ENCODE measurements at places on chromosomes 12 and 14. TPM values are rescaled to one million over a fixed set of nuclear protein-coding genes. Genes with fewer than 3 reads are reported as not detected.

DNA sequence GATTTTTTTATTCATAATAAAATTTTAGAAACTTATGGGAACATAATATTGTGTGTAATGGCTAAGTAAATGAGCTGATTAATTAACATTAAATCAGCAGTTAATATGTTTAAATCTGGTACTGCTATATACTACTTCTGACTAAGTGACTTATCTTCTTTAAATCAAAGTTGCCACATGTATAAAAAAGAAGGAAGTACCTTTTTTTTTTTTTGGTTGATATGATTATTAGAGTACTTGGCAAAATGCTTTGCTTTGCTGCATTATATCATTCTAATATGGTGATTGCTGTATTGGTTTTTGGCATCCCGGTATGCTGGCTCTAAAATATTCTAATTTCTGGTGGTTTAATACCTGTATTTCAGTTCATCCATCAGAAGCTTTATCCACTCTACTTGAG, 319.1 kb upstream of the RGS6 start:
- no peak overlapping the region for H3K27ac ChIP-seq
- H3K4me3 ChIP-seq: no peak overlapping the region
- no peaks in the 10 kb centered on the region for H3K36me3 ChIP-seq
- DNase-seq: no peak

- H3K4me1 ChIP-seq: peaks cover 5% of the 10 kb centered on the region
- H3K36me3 ChIP-seq: peaks cover 19% of the 10 kb centered on the region
- no peak overlapping the region for H3K27ac ChIP-seq
- H3K4me3 ChIP-seq: no peak overlapping the region
- DNase-seq: no peak
These were observed 13.3 kb downstream of the SART3 start for GRCh38 chr12:108547686-108548085.

DNA sequence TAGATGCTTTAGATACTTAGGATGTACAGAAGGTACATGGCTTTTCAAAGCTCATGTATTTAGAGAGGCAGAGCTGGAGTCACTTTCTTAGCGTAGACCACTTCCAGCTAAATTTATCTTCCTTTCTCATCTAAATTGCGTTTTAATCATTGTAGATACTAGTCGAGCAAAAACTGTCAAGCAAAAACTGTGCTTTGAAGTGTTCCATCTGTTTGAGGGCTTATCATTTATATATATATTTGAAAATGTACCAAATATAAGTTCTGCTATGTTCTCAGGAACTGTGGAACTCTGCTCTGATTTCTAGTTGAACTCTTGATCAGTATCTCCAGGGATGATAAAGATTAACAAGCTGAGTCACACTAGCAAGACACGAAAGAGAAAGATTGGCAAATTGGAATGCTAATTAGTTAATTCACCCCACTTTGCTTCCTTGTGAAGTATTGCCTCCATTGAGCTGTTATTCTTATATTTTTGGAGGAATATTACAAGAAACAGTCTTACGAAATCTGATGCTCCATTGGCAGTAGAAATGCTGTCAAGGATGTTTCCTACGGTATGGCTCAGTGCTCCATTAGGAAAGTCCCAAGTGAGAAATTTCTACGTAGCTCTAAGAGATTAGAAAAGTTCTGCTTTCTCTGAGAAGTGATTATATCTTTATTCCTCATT, 310.7 kb downstream of the AEBP2 start:
- no peak overlapping the region for H3K4me3 ChIP-seq
- H3K4me1 ChIP-seq: no peaks in the 10 kb centered on the region
- no peaks in the 10 kb centered on the region for H3K36me3 ChIP-seq
- H3K27me3 ChIP-seq: no peaks in the 10 kb centered on the region
- DNase-seq: no peak
- no peak overlapping the region for H3K27ac ChIP-seq

GRCh38 chr14:98799891-98800290, 472.1 kb downstream of the BCL11B start:
- no peak overlapping the region for H3K27ac ChIP-seq
- H3K4me1 ChIP-seq: no peaks in the 10 kb centered on the region
- no peak overlapping the region for H3K4me3 ChIP-seq
- no peak for DNase-seq
- no peaks in the 10 kb centered on the region for H3K27me3 ChIP-seq

- H3K36me3 ChIP-seq: no peaks in the 10 kb centered on the region
- H3K4me1 ChIP-seq: no peaks in the 10 kb centered on the region
- H3K27ac ChIP-seq: no peak overlapping the region
- DNase-seq: no peak
These were observed 420.1 kb downstream of the FUT8 start for GRCh38 chr14:65832431-65833266.

- no peak for DNase-seq
- no peaks in the 10 kb centered on the region for H3K36me3 ChIP-seq
- peaks cover 8% of the 10 kb centered on the region for H3K4me1 ChIP-seq
- H3K27me3 ChIP-seq: no peaks in the 10 kb centered on the region
- H3K27ac ChIP-seq: no peak overlapping the region
These were observed 151.9 kb upstream of the ATF7IP start for GRCh38 chr12:14213542-14213941.

DNA sequence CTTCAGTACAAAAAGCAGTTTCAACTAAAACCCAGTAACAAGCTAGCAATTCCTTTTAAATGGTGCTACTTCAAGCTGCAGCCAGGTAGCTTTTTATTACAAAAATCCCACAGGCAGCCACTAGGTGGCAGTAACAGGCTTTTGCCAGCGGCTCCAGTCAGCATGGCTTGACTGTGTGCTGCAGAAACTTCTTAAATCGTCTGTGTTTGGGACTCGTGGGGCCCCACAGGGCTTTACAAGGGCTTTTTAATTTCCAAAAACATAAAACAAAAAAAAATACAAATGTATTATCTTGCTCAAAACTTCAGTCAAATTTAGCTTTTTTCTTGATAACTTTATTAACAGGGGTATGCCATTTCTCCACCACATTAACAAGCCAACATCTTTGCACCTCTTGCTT, 3.6 kb upstream of the CLEC4E start:
- no peak overlapping the region for H3K27ac ChIP-seq
- DNase-seq: peak; percentile 47
- no peaks in the 10 kb centered on the region for H3K4me1 ChIP-seq
- no peaks in the 10 kb centered on the region for H3K36me3 ChIP-seq

The IL23A gene
- 0.41 TPM for total RNA-seq
